ENCODE measurements at places on chromosomes 2 and 18.

DNA sequence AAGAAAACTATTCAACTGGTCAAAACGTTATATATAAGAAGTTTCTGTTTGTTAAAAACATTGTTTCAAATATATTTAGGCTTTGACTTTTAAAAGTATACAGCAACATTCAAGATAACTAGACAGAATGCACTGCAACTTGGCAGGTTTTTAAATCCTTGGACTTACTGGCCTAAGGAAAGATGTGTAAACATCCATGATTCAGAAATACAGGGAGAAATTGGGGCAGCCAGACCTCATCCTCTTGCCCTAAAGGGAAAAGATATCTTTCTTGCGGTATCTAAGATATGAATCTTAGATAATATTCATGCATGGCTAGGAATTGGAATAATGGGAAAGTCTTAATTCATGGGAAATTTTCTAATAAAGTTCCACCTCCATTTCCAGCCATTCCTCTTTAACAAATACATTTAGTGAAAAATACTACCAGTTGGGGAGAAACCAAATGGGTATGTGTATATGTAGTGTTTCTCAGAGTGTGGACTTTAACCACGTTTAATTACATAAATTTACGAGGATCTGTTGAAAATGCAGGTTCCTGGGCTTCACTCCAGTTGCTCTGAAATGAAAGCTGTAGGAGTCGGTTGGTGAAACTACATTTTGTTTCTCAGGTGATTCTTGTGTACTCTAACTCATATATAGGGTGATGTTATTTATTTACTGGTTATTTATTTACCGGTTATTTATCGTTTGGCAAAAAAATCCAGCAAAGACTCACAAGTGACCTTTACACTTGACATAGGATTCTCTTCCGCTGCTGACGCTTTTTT lies 587 bp upstream of the TANK start:
- no peak for DNase-seq

DNA sequence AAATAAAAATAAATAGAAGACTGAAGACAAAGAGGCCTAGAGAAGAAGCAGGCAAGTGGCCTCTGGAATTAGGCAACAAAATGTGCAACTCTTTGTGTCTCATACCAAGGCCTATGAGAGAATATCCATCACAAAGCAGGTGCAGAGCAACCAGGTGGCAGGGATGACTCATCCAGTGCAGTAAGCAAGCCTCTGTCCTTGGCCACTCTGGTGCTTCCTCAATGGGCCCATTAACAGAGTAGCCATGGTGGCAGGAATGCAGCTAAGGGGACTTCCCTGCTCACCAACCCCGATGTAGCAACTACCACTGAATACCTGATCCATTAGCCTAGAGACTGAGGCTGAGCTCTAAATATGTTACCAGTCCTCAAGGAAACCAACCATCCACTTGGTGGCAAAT lies 11.0 kb upstream of the EPG5 start:
- no peak for DNase-seq

GRCh38 chr2:174495365-174496012 lies 8.7 kb upstream of the GPR155 start:
- DNase-seq, result no peak

- no peak for DNase-seq
Measured at GRCh38 chr2:110847651-110848050, 115.3 kb downstream of the ACOXL start.

DNA sequence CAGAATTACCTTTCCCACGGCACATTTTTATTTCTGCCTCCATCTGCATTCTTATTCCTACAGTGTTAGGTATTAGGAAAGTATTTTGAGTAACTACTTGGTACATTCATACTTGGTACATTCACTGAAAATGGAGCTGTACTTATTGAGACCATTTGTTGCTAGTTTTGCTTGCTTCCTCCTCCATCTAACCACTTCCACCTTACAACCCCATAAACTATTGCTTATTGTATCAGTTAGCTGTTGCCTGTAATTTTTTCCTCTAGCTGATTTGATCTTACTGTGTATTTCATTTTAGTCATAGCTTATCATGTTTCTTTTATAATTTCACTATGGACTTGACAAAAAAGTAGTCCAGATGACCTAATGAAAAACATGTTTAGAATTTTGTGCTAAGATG lies 50.7 kb downstream of the AFTPH start:
- no peak for DNase-seq

GRCh38 chr2:234368861-234369261 lies 128.0 kb downstream of the ARL4C start:
- DNase-seq, result no peak

DNA sequence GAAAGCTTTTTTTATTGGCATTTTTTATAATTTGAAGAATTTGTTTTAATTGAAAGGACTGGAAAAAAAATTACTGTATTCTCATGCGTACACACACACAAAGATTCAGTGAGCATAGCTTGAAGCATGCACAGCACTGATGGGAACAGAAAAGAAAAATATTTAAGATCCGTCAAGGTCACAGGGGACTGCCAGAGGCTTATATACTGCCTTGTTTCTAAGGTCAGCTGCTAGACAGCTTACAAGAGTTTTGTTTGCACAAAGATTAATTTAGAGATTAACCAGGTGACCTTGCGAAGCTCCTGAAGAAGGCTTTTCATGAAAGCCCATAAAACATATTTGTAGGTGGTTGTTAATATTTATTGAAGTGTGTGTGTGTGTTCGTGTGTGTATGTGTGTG lies 396.3 kb downstream of the TRIB2 start:
- no peak for DNase-seq

GRCh38 chr2:100291152-100291970 lies 30.9 kb downstream of the LONRF2 start:
- no peak for DNase-seq
